ENCODE measurements at places on chromosomes 2 and 18.
A peak's percentile ranks its signal among the peaks of the same experiment; 100 is the strongest.

DNA sequence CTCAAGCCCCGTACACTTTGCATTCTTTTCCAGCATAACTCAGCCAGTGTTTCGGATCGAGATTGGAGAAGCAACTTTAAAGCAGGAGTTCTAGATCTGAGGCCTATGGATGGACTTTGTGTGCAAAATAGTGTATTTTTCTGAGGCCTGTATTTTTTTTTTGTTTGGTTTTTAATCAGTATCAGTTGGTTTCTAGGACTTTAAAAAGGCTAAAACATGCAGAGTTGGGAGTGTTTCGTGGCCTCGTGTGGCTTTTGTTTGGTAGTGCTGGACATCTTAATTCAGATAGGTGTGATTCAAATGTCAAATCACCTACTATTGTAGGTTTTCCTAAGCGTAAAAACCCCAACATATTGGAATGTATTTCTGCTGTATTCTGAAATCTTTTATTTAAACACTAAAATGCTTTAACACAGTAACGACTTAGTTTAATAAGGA, 282 bp upstream of the PUS10 start:
- no peak for DNase-seq

- DNase-seq = no peak
Measured at GRCh38 chr2:159728629-159729028, 16.3 kb downstream of the MARCHF7 start.

DNA sequence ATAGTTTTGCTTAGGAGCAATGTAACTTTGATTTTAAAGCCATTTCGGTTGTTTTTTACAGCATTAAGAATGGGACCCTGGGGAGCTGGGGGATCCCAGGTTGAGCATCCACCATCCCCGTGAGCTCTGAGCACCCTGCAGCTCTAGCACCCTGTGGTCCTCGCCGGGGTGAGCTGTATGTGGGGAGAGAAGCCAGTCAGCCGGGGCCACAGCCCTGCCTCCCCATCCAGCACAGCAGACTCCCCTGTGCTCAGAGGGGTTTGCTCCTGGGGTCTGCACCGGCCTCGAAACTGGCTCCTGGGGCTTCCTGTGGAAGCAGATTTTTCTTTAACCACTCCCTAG, 1.3 kb downstream of the COL6A3 start:
- DNase-seq = no peak

GRCh38 chr2:109604597-109604996, 9.2 kb downstream of the SEPTIN10 start:
- DNase-seq = no peak

GRCh38 chr18:23453680-23454058, 582 bp downstream of the RIOK3 start:
- DNase-seq = no peak

GRCh38 chr2:28613633-28614501, 118.0 kb downstream of the PLB1 start:
- DNase-seq = peak; percentile 31

DNA sequence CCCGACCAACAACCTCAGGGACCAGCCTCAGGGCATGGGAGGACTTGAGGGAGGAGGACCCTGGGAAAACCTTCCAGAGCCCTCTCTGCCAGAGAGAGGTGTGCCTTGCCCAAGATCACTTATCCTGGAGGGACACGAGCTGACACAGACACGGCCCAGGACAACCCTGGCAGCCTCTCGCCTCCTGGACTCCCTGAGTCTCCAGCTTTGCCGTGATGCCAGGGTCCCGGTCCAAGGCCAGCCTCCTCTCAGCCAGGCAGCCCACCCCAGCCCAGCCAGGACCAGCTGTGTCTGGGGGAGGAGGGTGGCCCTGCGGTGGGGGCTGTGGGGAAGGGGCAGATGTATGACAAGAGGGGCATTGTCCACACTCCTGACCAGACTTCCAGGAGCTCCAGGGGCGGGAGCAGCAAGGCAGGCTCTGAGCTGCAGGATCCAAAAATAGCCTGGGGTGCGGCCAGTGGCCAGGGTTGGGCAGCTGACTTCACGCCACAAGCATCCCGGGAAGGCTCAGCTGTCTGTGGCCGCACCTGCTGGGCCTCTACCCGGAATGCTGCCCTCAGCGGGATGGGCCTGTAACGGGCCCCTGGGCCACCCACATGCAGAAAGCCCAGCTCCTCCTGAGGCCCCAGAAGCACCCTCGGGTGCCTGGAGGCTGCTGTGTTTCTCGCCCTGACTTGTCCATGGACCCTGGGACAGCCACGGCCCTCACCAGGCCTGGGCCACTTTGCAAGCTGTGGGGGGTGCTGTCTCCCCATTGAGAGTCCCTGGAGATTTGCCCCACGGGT, 65.5 kb upstream of the GPC1 start:
- no peak for DNase-seq

- DNase-seq = no peak
Measured at GRCh38 chr2:148745151-148745851, 100.8 kb downstream of the EPC2 start.
